RKO (cell line): ENCODE measurements at places on chromosomes 11 and 22.

GRCh38 chr22:36197514-36198146 is 4.0 kb downstream of the APOL4 start:
- DNase-seq = no peak

GRCh38 chr11:88064097-88064705 is 111.0 kb downstream of the RAB38 start:
- DNase-seq = no peak

- no peak for DNase-seq
These were observed 5.3 kb upstream of the NLRP6 start for GRCh38 chr11:272931-273198.

DNA sequence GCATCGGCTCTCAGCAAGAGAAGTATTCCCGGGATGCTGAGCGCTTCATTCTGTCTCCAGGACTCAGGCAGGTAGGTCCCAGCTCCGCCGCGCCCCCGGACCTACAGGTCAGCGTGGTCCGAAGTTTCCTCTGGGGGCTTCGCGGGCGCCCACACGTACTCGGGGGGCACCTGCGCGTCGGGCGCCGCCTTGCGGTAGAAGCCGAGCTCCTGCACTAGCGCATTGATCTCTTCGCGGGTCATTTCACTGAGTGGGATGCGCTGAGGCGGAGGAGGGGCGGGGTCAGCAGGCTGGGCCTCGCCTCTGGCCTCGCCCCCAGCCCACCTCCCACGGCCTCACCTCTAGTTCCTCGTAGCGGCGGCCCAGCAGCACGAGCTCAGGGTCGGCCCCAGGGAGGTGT is 2.5 kb downstream of the SELENOM start:
- DNase-seq = no peak

GRCh38 chr22:35440129-35440528 is 40.2 kb downstream of the MCM5 start:
- no peak for DNase-seq

- no peak for DNase-seq
These were observed 44.6 kb downstream of the MYO7A start for GRCh38 chr11:77172666-77172982.

- DNase-seq = no peak
These were observed 1.8 kb upstream of the SHISAL1 start for GRCh38 chr22:44314425-44315067.

DNA sequence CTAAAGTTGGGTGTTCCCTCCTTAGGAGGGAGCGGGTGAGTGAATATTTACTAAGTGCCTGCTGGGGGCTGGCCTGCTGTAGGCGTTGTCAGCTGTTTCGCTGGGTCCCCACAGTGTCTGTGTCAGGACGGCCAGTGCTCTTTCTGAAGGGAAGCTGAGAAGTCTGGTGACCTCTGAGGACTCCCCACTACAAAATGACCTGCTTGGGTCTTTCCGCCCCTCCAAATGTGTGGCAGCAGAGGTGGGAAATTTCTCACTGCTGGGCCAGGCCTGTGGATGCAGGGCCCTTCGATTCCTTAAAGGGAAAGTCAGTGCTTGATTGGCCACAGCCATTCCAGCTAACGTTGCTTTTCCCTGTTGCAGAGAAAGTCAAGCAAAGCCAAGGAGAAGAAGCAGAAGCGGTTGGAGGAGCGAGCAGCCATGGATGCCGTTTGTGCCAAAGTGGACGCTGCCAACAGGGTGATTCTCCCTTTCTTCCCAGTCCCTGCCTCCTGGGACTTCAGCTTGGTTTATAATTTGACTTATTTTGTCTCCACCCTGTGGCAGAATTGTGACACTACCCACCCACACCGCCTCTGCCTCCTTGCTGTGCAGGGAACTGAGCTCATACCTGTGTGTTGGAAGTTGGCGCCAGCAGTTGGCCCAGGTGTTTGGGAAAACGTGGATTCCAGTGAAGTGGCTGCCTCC is 6.8 kb downstream of the NAA40 start:
- peak; percentile 70 for DNase-seq

GRCh38 chr11:12223771-12224536 is 113.6 kb downstream of the MICAL2 start:
- no peak for DNase-seq

DNA sequence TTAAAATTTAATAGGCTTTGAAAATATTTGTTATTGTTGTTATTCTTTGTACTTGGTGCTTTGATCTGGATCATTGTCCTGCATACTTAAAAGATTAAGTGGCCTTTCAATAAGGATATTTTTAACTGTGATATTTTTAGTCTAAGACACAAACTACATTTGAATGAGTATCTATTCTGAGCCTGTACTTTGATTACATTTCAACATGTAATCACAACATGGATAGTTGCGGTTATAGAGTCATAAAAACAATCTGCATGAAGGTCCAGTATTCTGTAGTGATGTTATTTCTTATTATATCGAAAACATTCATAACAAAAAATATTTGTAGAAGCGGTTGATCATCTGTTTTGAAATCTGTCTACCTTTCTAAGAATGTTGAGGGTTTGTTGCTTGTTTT is 58.6 kb downstream of the HIPK3 start:
- no peak for DNase-seq

- no peak for DNase-seq
These were observed 7.4 kb downstream of the ZP1 start for GRCh38 chr11:60874421-60875365.

- DNase-seq = no peak
These were observed 225.1 kb upstream of the MPPED2 start for GRCh38 chr11:30811226-30811755.

DNA sequence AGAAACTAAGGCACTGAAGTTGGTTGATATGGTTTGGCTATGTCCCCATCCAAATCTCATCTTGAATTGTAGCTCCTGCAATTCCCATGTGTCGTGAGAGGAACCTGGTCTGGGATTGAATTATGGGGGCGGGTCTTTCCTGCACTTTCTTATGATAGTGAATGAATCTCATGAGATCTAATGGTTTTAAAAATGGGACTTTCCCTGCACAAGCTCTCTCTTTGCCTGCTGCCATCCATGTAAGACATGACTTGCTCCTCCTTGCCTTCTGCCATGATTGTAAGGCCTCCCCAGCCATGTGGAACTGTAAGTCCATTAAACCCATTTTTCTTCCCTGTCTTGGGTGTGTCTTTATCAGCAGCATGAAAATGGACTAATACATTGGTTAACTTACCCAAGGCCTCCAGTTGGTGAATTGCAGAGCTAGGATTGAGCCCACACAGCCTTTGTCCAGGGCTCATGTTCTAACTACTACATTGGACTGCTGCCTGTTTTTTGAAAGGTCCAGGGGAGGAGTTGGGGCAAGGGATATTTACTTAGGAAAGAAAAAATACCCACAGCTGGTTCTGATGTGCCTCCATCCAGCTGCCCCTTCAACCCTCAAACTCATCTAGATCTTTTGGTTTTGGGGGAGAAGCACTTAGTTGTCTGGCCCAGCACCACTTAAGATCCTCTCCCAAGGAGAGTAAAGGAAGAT is 107.8 kb upstream of the NAV2 start:
- DNase-seq = no peak

GRCh38 chr11:719214-720016 is 13.4 kb downstream of the EPS8L2 start:
- no peak for DNase-seq

DNA sequence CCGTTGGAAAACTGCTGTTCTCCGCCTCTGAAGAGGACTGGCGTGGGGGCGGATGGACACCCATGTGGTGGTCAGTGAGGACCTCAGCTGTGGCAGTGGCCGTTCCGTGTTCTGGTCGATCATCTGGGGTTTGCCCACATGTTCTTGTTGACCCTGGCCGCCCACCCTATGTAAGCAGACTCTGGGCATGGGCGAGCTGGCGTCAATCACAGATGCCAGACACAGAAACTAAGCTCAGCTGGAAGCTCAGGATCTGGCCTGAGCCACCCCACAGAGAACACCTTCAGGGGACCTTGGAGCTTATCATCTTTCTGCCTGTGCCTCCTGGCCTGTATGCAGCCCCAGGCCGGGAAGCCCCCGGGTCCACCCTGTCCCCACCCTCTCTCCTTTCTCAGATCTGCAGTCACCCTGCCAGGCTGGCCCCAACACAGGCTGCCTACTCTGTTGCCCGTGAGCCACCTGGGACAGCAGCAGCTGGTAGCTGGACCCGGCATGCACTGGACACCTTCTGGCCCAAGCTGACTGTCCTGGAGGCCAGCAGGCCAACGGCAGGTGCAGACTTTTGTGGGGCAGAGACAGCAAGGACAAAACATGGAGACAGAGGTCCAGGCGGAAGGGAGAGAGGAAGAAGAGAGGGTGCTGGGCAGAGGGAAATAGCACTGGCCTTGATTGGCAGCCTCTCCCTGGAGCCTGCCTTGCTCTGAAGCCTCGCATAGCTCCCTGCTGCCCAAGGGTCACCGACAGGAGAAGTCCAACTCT is 91.5 kb downstream of the PHF21B start:
- DNase-seq = no peak
